Pons (tissue), 1 donor: ENCODE measurements at places on chromosomes 1 and 21.
A peak's percentile ranks its signal among the peaks of the same experiment; 100 is the strongest.

DNA sequence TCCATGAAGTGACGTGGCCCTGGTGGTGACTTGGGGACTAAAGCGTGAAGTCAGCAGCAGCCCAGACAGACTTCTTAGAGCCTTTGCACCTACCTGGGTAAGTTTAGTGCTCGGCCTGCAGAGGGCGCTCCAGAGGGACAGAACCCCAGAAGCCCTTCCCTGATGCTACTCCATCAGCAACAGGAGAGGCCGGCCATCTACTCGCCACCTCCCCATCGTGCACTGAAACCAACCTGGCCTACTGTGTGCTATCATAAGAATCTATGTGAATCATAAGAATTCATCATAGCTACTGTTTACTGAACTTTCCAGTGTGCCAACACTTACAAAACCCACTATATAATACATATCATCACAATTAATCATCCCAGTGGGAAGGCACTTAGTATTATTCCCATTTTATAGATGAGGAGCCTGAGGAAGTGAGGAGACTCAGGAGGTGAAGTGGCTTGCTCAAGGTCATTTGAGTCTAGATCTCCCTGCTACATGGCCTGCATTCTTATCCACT lies 7.9 kb upstream of the EDN2 start:
- no peak for DNase-seq

GRCh38 chr21:41302976-41303375 lies 13.6 kb upstream of the FAM3B start:
- DNase-seq, result no peak

DNA sequence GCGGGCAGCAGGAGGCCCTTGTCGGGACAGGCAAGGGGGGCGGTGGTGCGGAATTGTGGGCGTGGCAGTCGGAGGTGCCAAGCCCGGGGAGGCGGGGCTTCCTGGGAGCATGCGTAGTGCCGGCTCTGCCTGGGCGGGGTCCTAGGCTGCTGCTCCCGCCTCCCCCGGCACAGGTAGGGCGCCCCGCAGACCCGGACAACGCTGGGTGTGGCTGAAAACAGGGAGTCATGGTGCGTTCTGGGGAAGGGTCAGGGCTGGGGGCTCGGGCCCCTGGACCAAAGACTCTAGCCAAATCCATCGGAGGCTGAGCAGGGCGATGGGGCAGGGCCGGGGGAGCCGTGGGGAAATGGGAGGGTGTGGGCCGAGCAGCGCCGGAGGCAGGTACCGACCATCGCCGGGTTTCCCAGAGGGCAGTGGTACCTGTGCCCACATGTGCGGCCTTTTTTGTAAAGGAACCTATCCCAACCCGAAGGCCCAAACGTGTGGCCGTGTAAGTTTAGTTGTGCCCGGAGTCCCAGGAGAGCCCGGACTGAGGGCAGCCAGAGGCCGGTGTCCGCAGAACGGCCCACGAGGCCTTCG lies 231.9 kb downstream of the SDCCAG8 start:
- DNase-seq, result no peak

DNA sequence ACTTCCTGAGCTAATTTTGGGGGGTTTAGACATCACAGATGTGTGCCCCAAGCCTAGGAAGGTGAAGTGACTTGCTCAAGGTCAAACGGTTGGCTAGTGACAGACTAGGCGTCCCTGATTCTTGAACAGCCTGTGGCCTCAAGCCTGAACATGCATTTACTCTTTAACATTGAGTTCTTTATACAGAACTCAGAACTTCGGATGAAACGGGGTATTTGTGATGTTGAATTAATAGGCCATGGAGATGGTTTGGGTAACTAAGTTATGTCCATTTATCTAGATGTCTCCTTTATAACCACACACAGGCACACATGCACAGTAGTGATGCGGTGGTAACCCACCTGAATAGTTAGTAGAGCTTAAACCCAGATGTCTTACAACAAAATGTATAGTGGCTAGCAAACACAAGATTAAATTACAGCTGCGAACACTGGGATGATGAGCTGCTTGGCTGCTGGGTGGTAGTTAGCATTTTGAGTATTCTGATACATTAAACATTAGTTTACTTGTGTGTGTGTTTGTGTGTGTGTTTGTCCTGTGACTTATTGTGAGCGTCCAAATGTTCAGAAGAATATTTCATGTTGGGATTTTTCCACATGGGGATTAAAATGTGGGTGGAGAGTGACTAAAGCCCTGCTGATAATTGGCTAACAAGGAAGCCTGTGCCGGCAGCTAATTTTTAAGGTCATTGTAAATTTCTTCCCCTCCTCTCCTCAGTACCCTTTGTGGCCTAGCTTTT lies 2.3 kb downstream of the ATP1A1 start:
- DNase-seq, result peak; percentile 70

DNA sequence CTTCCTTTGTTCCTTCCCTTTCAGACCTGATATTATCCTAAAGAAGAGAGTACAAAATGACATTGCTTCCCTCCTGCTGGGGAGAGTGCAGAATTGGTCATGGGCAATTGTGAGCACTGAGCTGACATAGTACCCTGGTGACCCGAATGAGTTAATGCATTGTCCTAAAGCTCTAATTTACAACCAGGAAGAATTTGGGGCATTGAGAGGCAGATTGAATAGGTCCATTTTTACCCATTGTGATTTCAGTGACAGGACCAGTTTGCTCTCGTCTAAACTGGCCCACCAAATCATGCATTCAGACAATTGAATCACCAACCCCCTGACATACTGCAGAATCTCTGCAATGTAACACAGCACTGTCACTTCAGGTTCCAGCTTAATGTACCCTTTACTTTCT lies 497.4 kb downstream of the DPYD start:
- DNase-seq, result peak; percentile 87

- no peak for DNase-seq
Measured at GRCh38 chr1:37073854-37074379, 39.6 kb upstream of the GRIK3 start.

DNA sequence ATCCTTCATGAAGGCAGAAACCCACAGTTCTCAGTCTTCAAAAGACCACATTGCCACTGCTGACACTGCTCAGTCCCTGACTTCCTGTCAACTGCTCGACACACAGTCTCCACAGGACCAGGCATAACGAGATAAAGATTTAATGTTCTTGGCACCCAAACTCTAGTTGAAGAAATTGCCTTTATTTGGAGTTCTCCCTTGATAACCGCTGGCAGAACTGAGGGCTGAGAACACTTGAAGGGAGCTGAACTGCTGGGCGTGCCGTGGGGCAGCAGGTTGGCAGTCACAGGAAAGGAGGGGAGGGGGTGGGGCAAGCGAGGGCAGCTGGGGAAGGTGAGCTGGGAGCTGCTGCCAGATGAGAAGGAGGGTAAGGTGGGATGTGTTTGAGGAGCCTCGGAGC lies 15.9 kb downstream of the HENMT1 start:
- no peak for DNase-seq

DNA sequence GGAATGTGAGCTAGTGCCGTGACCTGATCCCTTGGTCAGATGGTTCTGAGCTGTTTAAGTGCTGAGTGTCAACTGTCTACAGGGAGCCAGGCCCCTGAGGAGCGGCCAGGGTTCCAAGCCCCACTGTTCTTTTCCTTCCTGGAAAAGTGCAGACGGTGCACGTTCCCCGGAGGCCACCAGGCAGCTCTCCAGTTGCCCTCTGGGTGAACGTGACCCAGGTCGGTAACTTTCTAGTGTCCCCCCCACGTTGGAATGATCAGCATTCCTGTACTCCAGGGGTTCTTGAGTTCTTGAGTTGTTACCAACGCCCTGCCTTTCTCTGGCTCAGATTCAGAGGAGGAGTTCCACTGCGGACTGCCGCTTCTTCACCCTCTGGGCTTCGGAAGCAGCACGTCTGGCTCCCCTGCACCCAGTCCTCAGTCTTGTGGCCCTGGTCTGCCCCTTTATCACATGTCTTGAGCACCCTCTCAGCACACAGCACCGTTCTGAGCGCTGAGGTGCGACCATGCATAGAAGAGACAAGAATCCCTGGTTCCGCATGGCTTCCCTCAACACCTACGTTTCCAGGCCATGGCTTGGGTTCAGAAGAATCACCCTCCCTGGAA lies 131.5 kb downstream of the DHRS3 start:
- no peak for DNase-seq

DNA sequence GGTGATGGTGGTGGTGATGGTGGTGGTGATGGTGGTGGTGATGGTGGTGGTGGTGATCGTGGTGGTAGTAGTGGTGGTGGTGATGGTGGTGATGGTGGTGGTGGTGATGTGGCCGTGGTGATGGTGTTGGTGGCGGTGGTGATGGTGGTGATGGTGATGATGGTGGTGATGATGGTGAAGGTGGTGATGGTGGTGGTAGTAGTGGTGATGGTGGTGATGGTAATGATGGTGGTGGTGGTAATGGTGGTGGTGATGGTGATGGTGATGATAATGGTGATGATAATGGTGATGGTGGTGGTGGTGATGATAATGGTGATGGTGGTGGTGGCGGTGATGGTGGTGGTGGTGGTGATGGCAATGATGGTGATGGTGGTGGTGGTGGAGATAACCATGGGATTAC lies 6.8 kb upstream of the COL6A2 start:
- DNase-seq, result no peak

GRCh38 chr1:28737307-28738132 lies 780 bp downstream of the YTHDF2 start:
- peak; percentile 51 for DNase-seq

- DNase-seq, result no peak
Measured at GRCh38 chr1:154937988-154938386, 1.5 kb upstream of the PMVK start.
